ENCODE measurements at places on chromosomes 16 and 17.

DNA sequence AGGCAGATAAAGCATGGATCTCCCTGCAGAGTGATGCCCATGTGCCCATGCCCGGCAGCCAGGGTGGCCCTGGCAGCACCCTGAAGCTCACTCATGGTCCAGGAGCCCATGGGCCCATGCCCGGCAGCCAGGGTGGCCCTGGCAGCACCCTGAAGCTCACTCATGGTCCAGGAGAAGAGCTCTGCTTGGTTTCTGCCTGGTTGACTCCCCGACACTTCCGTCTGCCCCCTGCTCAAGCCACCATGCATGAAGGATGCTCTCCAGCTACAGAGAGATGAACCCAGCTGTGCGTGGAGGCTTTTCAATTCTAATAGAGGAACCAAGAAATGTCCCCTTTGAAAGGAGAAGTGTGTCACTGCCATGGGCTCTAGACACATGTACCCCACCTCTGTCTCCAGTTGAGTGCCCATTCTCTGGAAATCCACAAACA lies 8.7 kb downstream of the CCL17 start:
- H3K4me3 ChIP-seq = no peak overlapping the region
- H3K27me3 ChIP-seq = no peaks in the 10 kb centered on the region
- no peak for DNase-seq
- H3K4me1 ChIP-seq = peaks cover 2% of the 10 kb centered on the region
- no peaks in the 10 kb centered on the region for H3K36me3 ChIP-seq

DNA sequence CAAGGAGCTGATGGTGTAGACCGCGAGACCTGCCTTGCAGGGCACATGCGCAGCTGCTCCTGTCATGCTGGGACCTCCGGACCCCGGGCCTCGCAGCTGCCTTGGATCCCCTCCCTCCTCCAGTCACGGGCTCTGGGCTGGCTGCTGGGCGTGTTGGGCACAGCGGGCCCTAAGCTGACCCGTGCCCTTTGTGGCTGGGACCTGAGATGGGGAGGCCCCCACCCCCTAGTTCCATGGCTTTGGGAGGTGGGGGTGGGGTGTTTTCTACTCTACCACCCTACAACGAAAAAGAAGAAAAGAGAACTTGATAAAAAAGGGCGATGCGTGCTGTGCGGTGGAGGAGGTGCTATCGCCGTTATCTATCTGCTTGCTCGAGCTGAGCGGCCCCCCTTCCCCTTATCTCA lies 14.5 kb downstream of the ZFPM1 start:
- H3K4me1 ChIP-seq = peaks cover 1% of the 10 kb centered on the region
- H3K27ac ChIP-seq = no peak overlapping the region
- no peaks in the 10 kb centered on the region for H3K36me3 ChIP-seq
- H3K27me3 ChIP-seq = no peaks in the 10 kb centered on the region

- no peaks in the 10 kb centered on the region for H3K36me3 ChIP-seq
- peaks cover 2% of the 10 kb centered on the region for H3K4me1 ChIP-seq
- H3K27ac ChIP-seq = no peak overlapping the region
- no peaks in the 10 kb centered on the region for H3K27me3 ChIP-seq
- DNase-seq = no peak
These were observed 39.0 kb downstream of the GRB2 start for GRCh38 chr17:75366432-75366831.

DNA sequence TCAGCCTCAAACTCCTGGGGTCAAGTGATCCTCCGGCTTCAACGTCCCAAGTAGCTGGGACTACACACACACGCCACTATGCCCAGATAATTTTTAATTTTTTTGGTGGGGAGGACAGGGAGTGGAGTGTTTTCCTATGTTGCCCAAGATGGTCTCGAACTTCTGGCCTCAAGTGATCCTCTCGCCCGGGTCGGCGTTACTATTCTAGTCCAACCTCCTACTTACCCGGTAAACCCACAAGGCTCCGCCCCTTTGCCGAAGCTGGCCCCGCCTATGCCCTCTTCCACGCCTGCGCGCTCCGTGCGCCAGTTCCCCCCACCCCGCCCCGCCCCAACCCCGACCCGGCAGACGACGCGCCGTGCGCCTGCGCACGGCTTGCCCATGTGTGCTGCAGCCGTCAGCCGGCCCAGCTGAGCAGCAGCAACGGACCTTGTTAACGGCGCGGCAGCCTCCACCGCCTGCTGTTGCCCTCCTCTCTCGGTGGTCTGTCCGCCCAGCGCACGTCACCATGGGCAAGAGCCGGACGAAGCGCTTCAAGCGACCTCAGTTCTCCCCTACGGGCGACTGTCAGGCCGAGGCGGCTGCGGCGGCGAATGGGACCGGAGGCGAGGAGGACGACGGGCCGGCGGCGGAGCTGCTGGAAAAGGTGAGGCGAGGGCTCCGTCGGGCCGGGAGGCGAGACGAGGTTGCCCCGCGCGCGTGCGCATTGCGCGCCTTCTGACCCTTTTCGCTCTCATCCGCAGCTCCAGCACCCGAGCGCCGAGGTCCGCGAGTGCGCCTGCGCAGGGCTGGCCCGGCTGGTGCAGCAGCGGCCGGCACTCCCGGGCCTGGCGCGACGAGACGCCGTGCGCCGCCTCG lies at the start of gene HEATR3:
Gene HEATR3, plus strand, starts transcription at position 347 of the 858 bp plus-strand sequence. Its CDS starts 162 bp downstream, at position 509.
- peak within 1 kb of the TSS; percentile 85 for H3K4me3 ChIP-seq
- DNase-seq = peak; percentile 95
- H3K36me3 ChIP-seq = peaks cover under 1% of the 10 kb centered on the region
- H3K4me1 ChIP-seq = peaks cover 4% of the 10 kb centered on the region
- H3K27ac ChIP-seq = peak within 1 kb of the TSS; percentile 91

- no peak overlapping the region for H3K27ac ChIP-seq
- DNase-seq = no peak
- H3K27me3 ChIP-seq = no peaks in the 10 kb centered on the region
- H3K4me1 ChIP-seq = no peaks in the 10 kb centered on the region
These were observed 1005.6 kb downstream of the CDH8 start for GRCh38 chr16:61030616-61031015.

GRCh38 chr17:42273474-42274252 lies 2.5 kb downstream of the STAT5B start:
- H3K36me3 ChIP-seq = no peaks in the 10 kb centered on the region
- H3K27ac ChIP-seq = no peak overlapping the region
- H3K4me1 ChIP-seq = peaks cover 3% of the 10 kb centered on the region
- DNase-seq = no peak
- H3K4me3 ChIP-seq = no peak overlapping the region

- peak overlapping the region; percentile 54 for H3K27ac ChIP-seq
- no peaks in the 10 kb centered on the region for H3K4me1 ChIP-seq
- no peaks in the 10 kb centered on the region for H3K27me3 ChIP-seq
These were observed 79.1 kb downstream of the C17orf67 start for GRCh38 chr17:56754523-56755208.

GRCh38 chr17:63984236-63984635 lies 11.5 kb upstream of the SCN4A start:
- no peak overlapping the region for H3K27ac ChIP-seq
- no peaks in the 10 kb centered on the region for H3K27me3 ChIP-seq
- no peak overlapping the region for H3K4me3 ChIP-seq
- H3K36me3 ChIP-seq = no peaks in the 10 kb centered on the region
- H3K4me1 ChIP-seq = no peaks in the 10 kb centered on the region

GRCh38 chr16:53968896-53969295 lies 264.9 kb downstream of the FTO start:
- no peaks in the 10 kb centered on the region for H3K27me3 ChIP-seq
- no peak for DNase-seq
- peaks cover 4% of the 10 kb centered on the region for H3K4me1 ChIP-seq
- H3K36me3 ChIP-seq = no peaks in the 10 kb centered on the region

GRCh38 chr16:15672514-15673167 lies 22.6 kb downstream of the NDE1 start:
- H3K4me3 ChIP-seq = no peak overlapping the region
- no peaks in the 10 kb centered on the region for H3K27me3 ChIP-seq
- peak; percentile 3 for DNase-seq
- H3K27ac ChIP-seq = no peak overlapping the region
- H3K4me1 ChIP-seq = no peaks in the 10 kb centered on the region

DNA sequence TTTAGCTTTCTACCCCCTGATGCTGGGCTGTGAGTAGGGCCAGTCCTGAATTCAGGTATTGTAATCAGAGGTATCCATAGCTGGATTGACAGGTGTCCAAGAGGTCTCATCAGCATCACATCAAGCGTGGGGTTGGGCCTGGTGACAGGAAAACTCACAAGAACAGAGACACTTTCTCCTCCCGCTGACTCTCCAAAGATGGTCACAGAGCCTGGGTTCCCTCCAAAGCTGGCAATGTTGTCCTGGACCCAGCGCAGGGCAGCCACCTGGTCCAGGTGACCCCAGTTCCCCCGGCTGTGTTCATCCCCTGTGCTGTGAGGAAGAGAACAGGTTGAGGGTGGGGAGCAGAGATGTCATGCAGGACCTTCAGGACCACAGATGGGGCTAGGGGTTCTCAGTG lies 11.7 kb downstream of the CES1 start:
- H3K4me3 ChIP-seq = no peak overlapping the region
- H3K36me3 ChIP-seq = no peaks in the 10 kb centered on the region
- H3K4me1 ChIP-seq = no peaks in the 10 kb centered on the region
- H3K27ac ChIP-seq = no peak overlapping the region
- no peak for DNase-seq

- peaks cover 10% of the 10 kb centered on the region for H3K36me3 ChIP-seq
- DNase-seq = no peak
- H3K4me3 ChIP-seq = no peak overlapping the region
- no peaks in the 10 kb centered on the region for H3K27me3 ChIP-seq
- no peak overlapping the region for H3K27ac ChIP-seq
These were observed 170.0 kb upstream of the ZNF267 start for GRCh38 chr16:31703526-31704128.

DNA sequence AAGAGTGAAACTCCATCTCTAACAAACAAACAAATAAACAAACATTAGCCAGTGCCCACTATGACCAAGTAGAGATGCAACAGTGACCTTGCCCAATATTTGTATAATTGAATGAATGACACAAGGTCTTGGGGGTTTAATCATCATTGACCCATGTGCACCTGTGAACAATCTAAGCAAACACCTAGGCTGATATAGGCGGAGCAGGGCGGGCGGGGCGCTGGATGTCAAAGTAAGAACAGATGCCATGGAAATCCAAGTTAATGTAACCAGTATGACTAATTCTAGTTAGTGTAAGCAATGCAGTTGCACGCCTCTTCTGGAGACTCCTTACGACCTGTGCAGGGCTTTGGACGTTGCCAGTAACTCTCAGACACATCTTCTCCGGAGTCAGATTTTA lies 17.6 kb downstream of the RCVRN start:
- H3K4me3 ChIP-seq = no peak overlapping the region
- DNase-seq = no peak
- peaks cover 1% of the 10 kb centered on the region for H3K4me1 ChIP-seq
- H3K36me3 ChIP-seq = no peaks in the 10 kb centered on the region
- no peak overlapping the region for H3K27ac ChIP-seq

GRCh38 chr16:1781758-1782407 lies 488 bp downstream of the SPSB3 start:
- no peaks in the 10 kb centered on the region for H3K4me1 ChIP-seq
- no peaks in the 10 kb centered on the region for H3K27me3 ChIP-seq
- no peak overlapping the region for H3K27ac ChIP-seq
- H3K36me3 ChIP-seq = no peaks in the 10 kb centered on the region
- DNase-seq = peak; percentile 55

GRCh38 chr16:75237398-75238131 lies 13.9 kb downstream of the BCAR1 start:
- H3K4me3 ChIP-seq = no peak overlapping the region
- no peak overlapping the region for H3K27ac ChIP-seq
- no peaks in the 10 kb centered on the region for H3K4me1 ChIP-seq
- no peak for DNase-seq

DNA sequence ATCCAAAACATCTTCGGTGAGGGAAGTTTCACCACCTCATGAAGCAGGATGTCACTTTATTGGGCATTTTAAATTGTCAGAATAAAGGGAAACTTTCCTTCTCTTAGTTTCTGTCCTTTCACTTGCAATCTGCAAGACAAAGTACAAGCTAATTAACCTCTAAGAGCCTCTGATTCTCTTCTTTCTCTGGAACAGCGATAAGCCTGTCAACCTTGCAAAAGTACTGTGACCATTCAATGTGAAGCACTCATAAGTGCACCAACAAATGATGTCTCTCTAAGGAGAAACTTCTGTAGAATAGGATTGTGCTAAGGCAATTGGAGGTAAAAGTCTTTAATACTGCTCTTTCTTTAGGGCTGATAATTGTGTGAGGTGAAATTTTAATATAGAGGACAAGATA lies 1622.3 kb downstream of the CDH8 start:
- H3K27me3 ChIP-seq = no peaks in the 10 kb centered on the region
- H3K27ac ChIP-seq = no peak overlapping the region
- H3K36me3 ChIP-seq = no peaks in the 10 kb centered on the region
- no peaks in the 10 kb centered on the region for H3K4me1 ChIP-seq
- H3K4me3 ChIP-seq = no peak overlapping the region

DNA sequence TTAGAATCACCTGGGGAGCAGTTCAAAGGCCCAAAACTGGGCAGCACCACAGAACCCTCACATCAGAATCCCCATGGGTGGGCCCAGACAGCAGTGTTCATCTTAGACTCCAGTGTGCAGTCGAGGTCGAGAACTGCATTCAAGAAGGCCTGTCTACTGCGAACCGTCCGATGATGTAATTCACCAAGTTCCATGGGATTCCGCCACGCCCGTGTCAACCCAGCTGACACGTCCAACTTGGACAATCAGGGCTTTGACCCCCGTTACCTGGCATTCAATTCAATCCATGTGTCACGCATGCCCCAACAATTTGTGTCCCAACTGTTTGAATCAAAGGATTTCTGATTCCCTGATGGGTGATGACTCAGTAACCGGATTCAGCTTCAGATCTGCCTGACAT lies 9.2 kb downstream of the HSBP1 start:
- H3K4me1 ChIP-seq = no peaks in the 10 kb centered on the region
- H3K27me3 ChIP-seq = no peaks in the 10 kb centered on the region
- no peak overlapping the region for H3K4me3 ChIP-seq
- DNase-seq = no peak
- no peaks in the 10 kb centered on the region for H3K36me3 ChIP-seq

All from mesendoderm (in vitro differentiated cells).